ENCODE measurements at places on chromosomes 7 and 10.

- DNase-seq, result no peak
Observed at GRCh38 chr7:127628445-127628844, 10.5 kb upstream of the PAX4 start.

DNA sequence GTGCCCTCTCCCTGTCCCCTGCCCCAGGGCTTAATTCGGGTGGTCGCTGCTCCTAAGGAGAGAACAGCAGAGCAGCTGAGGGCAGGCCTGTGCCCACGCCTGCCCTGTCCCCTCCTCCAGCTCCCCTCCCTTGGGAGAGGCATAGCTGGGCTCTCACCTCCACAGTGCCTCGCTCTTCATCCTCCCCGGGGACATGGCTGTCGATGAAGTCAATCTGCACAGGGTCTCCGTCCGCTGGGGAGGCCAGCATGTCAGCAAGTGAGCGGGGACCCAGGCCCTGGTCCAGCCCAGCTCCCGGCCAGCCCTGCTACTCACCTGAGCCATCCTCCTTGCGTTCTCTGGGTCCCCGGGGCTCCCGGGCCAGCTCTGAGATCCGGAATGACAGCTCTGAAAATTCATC, 3.8 kb upstream of the SAP25 start:
- no peak for DNase-seq

DNA sequence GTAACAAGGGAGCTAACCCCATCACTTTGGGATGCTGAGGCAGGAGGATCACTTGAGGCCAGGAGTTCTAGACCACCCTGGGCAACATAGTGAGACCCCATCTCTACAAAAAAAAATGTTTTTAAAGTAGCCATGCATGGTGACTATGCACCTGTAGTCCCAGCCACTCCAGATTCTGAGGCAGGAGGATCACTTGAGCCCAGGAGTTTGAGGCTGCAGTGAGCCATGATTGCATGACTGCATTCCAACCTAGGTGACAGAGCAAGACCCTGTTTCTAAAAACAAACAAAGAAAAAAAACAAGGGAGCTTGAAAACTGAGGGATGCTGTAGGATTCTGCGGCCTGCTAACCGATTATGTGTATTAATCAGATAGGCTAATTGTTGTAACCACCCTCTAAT, 4.9 kb downstream of the KIAA1217 start:
- no peak for DNase-seq

DNA sequence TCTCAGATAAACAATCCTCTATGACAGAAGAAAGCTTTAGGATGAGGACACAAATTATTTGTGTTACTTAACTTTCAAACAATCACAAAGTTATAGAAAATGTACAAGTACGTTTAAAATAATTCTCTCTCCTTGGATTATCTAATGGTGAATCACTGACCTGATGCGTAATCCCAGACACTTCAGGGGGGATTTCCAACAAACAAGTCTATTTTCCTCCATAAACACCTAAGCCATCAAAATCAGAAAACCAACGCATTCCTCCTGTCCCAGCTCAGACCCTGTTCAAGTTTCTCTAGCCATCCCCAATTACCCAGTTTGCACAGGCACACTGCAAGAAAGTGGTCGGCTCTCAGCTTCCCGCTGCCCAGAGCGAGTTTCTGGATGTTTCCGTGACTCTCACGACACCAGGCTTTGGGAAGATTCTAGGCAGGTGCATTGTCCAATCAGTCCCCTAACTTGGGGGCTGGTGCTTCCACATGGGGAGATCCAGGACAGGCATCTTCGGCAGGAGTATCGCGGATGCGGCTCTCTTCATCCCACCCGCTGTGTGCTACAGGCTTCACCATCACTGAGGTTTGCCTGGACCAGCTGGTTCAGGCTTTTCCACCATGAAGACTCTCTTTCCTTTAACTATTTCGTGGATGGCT, 200.0 kb downstream of the ZMYND11 start:
- DNase-seq, result no peak

GRCh38 chr7:55432939-55433784, 68.0 kb downstream of the LANCL2 start:
- DNase-seq, result no peak

DNA sequence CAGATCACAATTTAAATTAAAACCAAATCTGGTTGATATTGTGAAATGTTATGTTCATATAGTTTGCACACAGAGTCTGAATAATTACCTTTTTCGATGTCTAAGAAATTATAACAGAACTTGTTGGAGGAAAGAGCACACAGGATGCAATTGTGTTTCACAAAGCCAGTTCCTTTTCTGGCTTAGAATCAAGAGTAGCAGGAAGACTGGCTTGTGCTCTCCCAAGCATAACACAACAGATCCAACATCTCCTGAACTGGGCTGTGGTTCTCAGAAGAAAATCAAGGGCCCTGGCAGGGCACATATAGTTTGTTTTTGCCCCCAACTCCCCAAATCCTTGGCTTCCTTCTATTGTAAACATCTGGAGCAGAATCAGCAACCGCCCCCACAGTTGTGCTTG, 62.7 kb downstream of the LRRC4 start:
- DNase-seq, result no peak

DNA sequence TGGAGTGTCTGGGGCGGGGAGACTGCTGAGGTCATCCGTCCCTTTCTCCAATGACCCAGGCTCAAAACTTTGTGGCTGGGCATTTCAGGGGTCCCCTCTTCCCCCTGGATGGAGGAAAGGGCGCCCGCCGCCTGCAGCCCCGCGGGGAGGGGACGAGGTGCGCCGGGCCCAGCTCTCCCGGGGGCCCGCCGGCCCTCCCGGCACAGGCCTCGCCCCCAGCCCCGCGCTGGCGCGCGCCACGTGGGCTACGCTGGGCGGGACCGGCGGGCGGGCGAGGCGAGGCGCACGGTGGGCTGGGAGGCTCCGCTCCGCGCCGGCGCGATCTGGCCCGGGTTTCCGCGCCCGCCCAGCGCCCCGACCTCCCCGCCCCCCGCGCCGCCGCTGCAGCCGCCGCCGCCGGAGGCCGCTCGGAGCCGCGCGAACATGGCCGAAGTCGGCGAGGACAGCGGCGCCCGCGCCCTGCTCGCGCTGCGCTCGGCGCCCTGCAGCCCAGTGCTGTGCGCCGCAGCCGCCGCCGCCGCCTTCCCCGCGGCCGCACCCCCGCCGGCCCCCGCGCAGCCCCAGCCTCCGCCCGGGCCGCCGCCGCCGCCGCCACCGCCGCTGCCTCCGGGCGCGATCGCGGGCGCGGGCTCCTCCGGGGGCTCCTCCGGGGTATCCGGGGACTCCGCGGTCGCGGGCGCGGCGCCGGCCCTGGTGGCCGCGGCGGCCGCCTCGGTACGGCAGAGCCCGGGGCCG, at the start of gene FOXK1:
Gene FOXK1, plus strand, starts transcription at position 410 of the 735 bp plus-strand sequence. Its CDS starts 14 bp downstream, at position 424.
- peak; percentile 76 for DNase-seq

- no peak for DNase-seq
Observed at GRCh38 chr7:108499566-108499965, 26.4 kb downstream of the PNPLA8 start.

DNA sequence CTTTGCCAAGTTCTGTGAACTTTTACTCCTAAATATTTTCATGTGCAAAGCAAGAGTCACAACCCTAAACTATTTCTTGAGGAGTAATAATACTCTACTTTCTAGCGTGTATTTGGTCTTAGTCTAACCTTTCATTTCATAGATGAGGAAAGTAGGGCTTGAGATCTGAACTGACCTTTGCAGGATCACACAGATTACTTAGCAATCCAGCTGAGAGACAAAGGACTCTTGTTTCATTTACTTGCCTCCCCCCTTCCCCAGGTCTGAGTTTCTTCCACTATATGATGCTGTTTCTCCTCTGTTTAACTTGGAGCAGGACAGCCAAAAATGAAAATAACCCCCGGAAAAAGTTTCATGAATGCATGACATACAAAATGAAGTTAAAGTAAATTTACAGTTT, 75.3 kb upstream of the PTN start:
- DNase-seq, result no peak

DNA sequence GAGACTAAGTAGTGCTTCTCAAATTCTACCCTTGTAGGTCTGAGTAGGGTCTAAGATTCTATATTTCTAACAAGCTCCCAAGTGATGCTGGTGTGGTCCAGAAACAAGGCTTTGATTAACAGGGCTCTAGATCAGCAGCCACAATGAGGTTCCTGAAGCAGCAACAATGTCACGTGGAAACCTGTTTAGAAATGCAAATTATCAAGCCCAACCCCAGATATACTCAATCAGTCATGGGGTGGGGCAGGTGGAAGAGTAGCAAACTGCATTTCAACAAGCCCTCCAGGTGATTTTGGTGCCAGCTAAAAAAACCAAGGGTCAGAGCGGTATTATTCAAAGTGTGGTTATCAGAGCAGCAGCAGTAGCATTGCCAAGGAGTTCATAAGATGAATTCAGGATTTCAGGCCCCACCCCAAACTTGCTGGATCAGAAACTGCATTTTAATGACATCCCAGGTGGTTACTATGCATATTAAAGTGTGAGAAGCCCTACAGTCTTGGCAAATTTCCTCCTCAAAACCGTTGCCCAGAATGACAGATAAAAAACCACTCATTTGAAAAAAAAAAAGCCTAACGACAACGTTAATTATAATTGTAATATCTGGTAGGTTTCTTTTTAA, 199.2 kb downstream of the AHR start:
- no peak for DNase-seq

GRCh38 chr10:34936061-34936460, 121.0 kb upstream of the PARD3 start:
- no peak for DNase-seq

- DNase-seq, result no peak
Observed at GRCh38 chr10:128704716-128705115, 578.5 kb upstream of the MKI67 start.

DNA sequence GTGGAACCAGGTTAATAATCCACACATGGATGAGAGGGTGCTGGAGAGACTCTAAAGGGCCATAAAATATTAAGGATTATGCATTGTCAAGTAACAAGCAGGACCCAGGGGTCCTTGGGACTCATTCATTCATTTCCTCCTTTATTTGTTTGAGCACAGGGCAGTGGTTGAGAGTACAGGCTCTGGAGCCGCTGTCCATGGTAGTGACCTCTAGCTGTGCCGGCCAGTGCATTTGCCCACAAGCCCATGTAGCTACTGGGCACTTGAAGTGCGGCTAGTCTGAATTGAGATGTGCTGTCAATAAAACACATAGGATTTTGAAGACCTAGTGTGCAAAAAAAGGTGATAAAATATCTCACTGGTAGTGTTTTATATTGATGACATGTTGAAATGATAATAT, 137.6 kb downstream of the C10orf105 start:
- DNase-seq, result no peak

DNA sequence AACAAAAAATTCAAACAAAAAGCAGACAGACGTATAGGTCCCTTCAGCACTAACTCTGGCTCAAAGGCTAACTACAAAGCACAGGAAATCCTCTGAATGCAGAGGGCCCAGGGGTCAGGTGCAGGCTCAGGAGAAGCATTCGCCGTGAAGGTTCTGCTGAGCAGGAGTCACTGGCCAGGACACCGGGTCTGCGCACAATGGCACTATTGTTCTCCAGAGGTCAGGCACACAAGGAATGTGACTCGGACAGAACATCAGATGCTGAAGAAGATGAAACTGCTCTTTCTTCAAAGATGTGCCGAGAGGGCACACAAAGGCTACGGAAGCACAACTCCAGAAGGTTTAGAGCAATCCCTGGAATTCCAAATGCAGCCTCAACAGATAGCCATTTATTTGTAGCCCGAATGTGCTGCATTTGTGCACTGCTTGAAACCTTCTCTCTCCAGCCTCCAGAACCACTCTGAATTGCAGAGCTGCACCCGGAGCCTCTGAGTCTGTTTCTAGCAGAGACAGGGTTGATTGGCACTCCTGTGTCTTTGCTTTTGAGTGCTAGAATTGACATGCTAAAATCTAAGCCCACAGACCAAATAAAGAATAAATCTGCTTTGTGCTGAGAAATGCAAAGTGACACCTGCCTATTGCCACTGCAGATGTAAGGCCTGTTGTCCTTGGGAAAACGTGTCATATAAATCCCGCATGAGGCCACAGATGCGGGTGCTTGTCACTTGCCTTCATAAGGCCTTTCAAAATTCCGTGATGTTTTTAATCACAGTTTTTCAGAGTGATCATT, 85.4 kb upstream of the AFAP1L2 start:
- DNase-seq, result no peak

DNA sequence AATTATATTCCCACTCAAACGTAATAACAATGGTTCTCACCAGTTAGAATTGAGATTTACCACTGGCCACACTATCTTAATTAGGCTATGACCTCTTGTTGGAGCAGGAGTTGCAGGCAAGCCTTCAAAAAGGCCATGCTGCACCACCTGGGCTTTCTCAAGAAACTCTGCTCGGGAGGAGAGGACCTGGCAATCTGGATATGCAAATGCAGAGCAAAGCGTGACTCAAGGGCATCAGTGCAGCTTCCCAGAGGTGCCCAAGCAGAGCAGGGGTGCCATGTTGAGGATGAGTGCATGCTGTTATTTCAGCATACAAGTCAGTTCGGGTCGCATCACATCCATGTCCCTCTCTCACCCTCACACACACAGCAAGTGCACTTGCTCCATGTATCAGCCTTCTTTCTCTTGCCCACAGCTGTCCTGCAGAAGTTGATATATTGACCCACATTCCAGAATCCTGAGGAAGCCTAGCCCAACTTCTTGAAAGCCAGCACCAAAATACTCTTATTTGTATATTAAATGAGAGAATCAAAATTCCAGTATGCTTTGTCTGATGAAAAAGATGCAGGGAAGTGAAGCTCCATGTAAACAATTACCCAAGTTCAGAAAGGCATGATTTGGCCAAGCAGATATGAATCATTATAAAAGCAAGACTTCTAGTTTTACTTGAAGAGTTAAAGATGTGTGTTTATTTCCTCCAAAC, 55.7 kb upstream of the IL6 start:
- DNase-seq, result no peak

GRCh38 chr10:71080381-71081228, 131.8 kb upstream of the UNC5B start:
- no peak for DNase-seq

DNA sequence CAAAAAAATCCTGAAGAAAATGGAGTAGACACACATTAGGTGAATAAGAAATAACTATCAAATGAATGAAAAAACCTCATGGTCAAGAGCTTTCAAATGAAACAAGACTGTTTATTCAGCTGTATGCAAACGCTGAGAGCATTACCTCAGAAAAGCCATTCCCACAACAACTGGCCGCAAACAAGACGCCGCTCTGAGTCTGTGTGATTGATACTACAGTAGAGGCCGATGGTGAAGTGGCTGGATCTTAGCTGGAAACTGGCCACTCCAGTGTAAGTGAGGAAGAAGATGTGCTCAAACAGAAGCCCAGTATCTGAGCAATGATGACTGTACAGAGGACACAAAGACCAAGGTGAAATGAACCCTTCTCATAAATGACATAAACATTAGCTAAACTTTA, 252.4 kb upstream of the GHITM start:
- DNase-seq, result no peak

- DNase-seq, result no peak
Observed at GRCh38 chr10:37856881-37857286, 526 bp downstream of the ZNF248 start.

- DNase-seq, result no peak
Observed at GRCh38 chr7:5360451-5360850, 63.2 kb downstream of the TNRC18 start.

GRCh38 chr7:150341263-150342120, at the start of gene RARRES2:
RARRES2 (minus strand) TSS chr7:150341629; CDS start chr7:150340609, 1,020 bp downstream.
- no peak for DNase-seq

GRCh38 chr7:10116511-10116910, 857.2 kb upstream of the PHF14 start:
- no peak for DNase-seq

GRCh38 chr10:75779276-75779675, 347.9 kb downstream of the LRMDA start:
- DNase-seq, result no peak
